ENCODE measurements at places on chromosomes 11 and 22.

GRCh38 chr11:12200279-12200990 lies 90.0 kb downstream of the MICAL2 start:
- DNase-seq, result no peak

GRCh38 chr11:2526808-2527381 lies 82.1 kb downstream of the KCNQ1 start:
- DNase-seq, result peak; percentile 31

- DNase-seq, result no peak
Measured at GRCh38 chr22:33381531-33382406, 323.6 kb upstream of the SYN3 start.

- no peak for DNase-seq
Measured at GRCh38 chr11:36086366-36086765, 142.5 kb downstream of the LDLRAD3 start.

DNA sequence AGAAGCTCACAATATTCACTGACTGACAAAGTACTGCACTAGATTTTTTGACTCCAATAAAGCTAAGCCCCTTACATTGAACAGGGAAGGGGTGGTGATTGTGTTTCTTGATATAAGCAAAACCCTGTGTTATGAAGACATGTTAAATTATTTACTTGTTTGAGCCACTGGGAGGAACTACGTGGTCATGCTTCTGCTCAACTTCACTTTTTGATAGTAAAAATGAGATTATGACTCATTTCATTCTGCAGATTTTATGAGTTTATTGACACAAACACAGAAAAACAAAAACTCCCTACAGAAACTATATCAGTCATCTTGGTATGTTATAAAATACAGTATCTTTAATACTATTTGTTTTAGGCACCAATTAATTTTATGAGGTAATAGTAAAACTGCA lies 124.7 kb downstream of the CADM1 start:
- DNase-seq, result no peak

DNA sequence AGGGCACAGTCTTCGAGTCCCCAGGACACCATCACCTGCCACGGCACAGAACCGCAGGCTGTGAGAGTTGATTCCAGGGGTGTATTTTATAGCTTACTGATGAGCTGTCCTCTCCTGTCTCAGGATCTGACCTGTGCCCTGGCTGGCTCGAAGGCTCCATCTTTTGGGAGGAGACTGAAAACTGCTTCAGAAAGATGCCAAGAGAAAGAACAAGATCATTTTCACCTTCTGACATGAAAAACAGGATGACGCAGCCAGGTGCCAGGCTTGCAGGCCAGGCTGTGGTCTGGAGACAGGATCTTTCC lies 2.2 kb downstream of the MRGPRD start:
- no peak for DNase-seq

GRCh38 chr11:102204174-102204573 lies 93.9 kb downstream of the YAP1 start:
- DNase-seq, result no peak

DNA sequence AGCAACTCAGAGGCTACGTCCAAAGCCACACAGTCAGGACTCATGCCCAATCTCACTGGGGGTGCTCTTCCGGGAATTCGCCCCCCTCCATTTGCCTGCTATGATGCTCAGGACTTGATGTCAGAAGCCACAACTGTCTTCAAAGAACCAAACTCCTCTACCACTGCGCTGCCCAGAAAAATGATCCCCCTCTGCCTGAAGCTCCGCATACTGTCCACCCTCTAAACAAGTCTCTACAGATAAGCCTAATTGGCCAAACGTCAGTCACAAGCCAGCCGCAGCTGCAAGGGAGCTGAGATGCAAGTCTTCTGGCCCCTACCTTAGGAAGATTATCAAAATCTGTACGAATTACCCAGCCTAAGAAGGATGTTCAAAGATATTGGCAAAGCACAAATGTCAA lies 294.6 kb downstream of the BUD13 start:
- no peak for DNase-seq

DNA sequence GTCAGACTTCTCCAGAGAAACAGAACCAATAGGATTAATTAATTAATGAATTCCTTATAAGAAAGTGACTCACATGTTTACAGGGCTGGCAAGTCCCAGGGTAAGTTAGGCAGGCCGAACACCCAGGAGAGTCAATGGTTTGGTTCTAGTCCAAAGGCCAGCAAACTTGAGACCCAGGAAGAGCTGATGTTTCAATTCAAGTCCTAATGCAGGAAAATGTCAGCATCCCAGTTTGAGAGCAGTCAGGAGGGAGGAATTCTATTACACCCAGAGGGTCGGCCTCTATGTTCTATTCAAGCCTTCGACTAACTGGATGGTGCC lies 466.0 kb downstream of the INSC start:
- no peak for DNase-seq

GRCh38 chr11:118002541-118003423 lies 16.6 kb downstream of the IL10RA start:
- peak; percentile 56 for DNase-seq

GRCh38 chr11:94768602-94769541 lies 716 bp downstream of the AMOTL1 start:
- DNase-seq, result no peak

GRCh38 chr11:45158891-45159605 lies 12.6 kb downstream of the PRDM11 start:
- no peak for DNase-seq

GRCh38 chr11:120255519-120255866 lies 15.6 kb downstream of the POU2F3 start:
- DNase-seq, result no peak

DNA sequence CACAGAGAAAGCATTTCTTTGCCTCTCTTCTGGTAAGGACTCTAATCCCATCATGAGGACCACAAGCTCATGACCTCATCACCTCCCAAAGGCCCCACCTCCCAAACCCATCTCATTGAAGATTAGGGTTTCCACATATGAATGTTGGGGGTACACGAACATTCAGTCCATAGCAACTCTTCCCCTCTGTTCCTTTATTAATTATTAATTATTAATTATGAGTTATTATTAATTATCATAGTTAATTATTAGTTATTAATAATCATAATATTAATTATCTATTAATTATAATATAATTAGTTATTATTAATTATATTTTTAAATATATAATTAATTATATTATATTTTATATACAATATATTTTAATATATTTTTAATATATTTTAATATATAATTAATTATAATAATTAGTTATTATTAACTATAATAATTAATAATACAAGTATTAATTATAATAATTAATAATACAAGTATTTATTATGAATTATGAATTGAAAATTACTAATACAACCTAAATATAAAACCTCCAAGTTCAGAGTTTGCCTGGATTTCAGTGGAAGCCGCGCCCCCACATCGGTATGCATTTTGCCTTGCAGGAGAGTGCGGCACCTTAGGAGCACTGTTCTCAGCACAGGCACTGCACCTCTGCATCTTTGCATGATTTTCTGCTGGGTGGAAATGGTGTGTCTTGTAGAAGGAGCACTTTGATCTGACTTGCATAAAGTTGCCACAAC lies 128.0 kb upstream of the FGF3 start:
- DNase-seq, result no peak

DNA sequence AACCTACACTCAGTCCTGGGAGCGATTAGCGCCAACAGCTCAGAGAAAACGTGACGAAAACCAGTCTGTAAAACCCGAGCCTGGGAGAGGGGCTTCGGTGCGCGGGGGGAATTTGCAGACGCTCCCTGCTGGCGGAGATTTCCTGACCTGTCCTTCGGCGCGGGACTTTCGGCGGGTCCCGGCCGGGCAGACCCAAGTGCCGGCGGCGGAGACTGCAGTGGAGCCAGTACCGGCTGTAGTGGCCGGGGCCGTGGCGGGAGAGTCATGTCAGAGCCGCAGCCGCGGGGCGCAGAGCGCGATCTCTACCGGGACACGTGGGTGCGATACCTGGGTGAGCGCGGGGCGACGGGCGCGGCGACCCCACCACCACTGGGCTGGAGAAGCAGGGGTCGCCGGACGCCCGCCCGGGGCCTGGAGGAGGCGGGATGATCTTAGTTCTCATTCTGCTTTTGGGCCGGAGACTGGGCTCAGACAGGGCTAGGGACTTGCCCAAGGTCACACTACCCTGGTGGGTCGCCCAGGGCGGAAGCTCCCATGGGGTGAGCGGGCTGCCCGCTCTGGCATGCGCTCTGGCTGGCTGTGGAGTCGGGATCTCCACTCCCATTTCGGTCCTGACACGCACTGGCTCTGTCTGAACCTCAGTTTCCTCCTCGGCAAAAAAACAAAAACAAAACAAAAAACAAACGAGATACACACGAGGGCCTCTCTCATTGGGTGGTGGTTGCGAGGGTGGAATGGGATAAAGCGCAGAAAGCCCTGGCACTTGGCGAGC lies at the start of gene MTFP1:
TSS of gene MTFP1 (plus strand) at position 153 of the 772 bp plus-strand sequence. CDS start at position 265, 112 bp downstream.
- DNase-seq, result peak; percentile 59

GRCh38 chr11:104036995-104037394 lies 555 bp downstream of the DDI1 start:
- no peak for DNase-seq
